ENCODE measurements at places on chromosomes 3 and 15. TPM values are rescaled to one million over a fixed set of nuclear protein-coding genes. Genes with fewer than 3 reads are reported as not detected.

SST gene
- total RNA-seq, result not detected

PEX5L gene
- under 0.01 TPM for total RNA-seq

B3GNT5 gene
- 28.3 TPM for total RNA-seq

NR2F2 gene
- 36.9 TPM for total RNA-seq

DZIP3 gene
- 4.6 TPM for total RNA-seq

DNAJA4 gene
- 3.7 TPM for total RNA-seq

NPAP1 gene
- total RNA-seq, result not detected

KBTBD13 gene
- not detected for total RNA-seq

KLHL6 gene
- total RNA-seq, result 11.7 TPM

C3orf33 gene
- 1.4 TPM for total RNA-seq

WWTR1 gene
- 393 TPM for total RNA-seq

SLC6A20 gene
- not detected for total RNA-seq

SMAD6 gene
- total RNA-seq, result 24.2 TPM

SLC25A20 gene
- 14.4 TPM for total RNA-seq

RAD51 gene
- total RNA-seq, result 4.8 TPM

PSTPIP1 gene
- not detected for total RNA-seq

CD200R1 gene
- not detected for total RNA-seq

CCDC39 gene
- total RNA-seq, result not detected

TAGLN3 gene
- total RNA-seq, result not detected

USP13 gene
- 16.9 TPM for total RNA-seq

CAND2 gene
- total RNA-seq, result 5.2 TPM

RTP3 gene
- total RNA-seq, result not detected

ITIH3 gene
- total RNA-seq, result not detected

CELSR3 gene
- total RNA-seq, result 0.65 TPM

GNL3 gene
- 174 TPM for total RNA-seq

INTS14 gene
- 44.7 TPM for total RNA-seq

NR2E3 gene
- total RNA-seq, result 0.19 TPM

CADPS gene
- not detected for total RNA-seq

FBXW12 gene
- total RNA-seq, result not detected

MORC1 gene
- not detected for total RNA-seq

SEMA3B gene
- total RNA-seq, result 1.1 TPM

PLA2G4E gene
- not detected for total RNA-seq

MED12L gene
- total RNA-seq, result 0.65 TPM

TNNC1 gene
- total RNA-seq, result not detected
